ENCODE measurements at places on chromosomes 1 and 21. TPM values are rescaled to one million over a fixed set of nuclear protein-coding genes. Genes with fewer than 3 reads are reported as not detected.

DNA sequence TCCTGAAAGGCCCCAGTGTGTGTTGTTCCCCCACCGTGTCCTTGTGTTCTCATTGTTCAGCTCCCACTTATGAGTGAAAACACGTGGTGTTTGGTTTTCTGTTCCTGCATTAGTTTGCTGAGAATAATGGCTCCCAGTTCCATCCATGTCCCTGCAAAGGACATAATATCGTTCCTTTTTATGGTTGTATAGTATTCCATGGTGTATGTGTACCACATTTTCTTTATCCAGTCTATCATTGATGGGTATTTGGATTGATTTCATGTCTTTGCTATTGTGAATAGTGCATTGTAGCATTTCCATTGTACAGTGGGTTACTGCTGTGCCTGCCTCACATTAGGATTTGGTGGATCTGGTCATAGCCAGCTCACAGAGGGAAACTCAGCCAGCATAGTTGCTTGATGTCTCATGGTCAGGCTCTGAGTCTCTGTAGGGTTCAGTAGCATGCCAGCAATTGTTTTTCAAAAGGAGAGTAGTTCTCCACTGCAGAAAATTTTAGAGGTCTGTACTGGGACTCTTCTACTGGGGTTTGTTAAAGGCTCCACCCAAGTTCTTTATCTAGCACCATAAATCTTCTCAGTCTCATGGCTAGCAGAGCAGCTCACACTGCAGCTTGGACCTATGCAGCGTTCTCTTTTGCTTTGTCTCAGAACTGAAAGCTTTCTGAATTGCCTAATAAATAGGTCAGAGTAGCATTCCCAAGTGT, 41.0 kb downstream of the RUNX3 start:
- no peak for DNase-seq

- no peak for DNase-seq
These were observed 467.5 kb upstream of the CXADR start for GRCh38 chr21:17045214-17045853.

DNA sequence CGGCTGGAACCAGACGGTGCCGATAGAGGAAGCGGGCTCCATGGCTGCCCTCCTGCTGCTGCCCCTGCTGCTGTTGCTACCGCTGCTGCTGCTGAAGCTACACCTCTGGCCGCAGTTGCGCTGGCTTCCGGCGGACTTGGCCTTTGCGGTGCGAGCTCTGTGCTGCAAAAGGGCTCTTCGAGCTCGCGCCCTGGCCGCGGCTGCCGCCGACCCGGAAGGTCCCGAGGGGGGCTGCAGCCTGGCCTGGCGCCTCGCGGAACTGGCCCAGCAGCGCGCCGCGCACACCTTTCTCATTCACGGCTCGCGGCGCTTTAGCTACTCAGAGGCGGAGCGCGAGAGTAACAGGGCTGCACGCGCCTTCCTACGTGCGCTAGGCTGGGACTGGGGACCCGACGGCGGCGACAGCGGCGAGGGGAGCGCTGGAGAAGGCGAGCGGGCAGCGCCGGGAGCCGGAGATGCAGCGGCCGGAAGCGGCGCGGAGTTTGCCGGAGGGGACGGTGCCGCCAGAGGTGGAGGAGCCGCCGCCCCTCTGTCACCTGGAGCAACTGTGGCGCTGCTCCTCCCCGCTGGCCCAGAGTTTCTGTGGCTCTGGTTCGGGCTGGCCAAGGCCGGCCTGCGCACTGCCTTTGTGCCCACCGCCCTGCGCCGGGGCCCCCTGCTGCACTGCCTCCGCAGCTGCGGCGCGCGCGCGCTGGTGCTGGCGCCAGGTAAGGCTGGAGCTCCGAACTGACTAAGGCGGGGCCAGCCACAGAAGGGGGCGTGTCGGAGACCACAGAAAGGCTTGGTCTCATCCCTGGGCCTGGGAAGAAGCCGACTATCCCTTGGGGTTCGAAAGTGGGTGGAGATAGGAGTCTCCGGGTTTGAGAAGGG, 486 bp downstream of the SLC27A3 start:
- peak; percentile 57 for DNase-seq

DNA sequence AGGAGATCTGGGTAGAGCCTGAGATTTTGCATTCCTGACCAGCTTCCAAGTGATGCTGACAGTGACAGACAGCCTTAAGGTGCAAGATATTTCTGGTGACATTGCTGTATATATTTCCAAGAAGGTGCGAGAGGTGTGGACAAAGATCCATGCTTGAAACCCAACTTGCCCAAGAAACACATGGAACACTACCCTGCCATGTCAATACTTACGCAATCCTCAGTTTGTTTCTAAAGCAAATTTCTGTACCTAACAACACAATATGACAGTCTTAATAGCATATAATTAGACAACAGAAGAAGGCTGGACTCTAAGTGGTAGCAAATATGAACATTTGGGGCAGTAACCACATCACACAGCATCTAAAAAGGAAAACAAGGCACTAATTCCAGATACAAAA, 260.4 kb downstream of the DSCAM start:
- DNase-seq: no peak

DNA sequence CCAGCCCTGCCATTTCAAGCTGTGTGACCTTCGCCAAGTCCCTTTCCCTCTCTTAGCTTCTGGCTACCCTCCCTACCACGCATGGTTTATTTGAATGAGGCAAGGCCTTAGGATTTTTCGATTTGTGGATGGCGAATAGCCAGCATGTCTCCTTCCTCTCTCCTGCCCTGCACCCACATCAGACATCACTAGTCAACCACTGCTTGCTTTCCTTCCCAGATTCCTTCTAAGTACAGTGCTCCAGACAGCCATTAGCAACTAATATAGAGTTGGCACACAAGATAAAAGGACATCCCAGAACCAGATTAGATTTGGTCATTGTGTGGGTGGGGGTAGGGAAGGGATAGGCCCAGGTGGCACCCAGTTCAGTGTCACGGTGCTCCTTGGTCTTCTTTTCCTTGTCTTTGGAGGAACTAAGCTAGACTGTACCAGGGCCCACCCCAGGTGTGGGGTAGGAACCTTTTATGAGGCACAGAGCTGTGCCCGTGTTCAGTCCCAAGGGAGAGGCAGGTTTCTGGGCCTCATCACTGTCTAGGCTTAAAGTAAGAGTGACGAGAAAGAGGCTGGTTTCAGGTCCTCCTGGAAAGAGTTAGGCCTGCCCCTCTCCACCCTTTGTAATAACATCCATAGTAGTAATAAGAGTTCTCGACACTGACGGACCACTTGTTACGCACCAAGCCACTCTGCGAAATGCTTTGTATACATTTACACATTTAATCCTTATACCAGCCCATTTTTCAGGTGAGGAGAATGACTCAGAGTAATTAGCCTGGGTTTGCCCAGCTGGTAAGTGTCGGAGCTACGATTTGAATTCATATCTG, 8.6 kb downstream of the ALPL start:
- DNase-seq: no peak

- DNase-seq: no peak
These were observed 26.9 kb upstream of the BACE2 start for GRCh38 chr21:41141031-41141457.

- no peak for DNase-seq
These were observed 91.0 kb upstream of the TMEM51 start for GRCh38 chr1:15062479-15063099.

DNA sequence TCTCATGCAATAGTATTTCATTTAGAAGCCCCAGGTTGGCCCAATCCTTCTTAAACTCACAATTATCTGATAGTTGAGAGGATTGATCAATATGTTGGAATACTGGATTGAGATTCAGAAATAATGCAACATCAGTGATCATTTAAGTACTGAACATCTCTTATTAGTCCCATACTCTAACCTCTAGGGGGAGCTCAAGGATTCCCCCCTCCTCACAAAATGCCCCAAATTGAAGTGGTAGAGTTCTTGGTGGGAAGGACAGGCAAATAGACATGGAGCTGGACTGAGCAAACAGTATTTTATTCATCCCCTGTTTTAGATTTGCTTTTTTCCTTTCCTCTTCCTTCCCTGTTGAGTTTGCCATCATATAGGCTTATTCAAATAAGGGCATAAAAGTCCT, 62.8 kb downstream of the NGF start:
- DNase-seq: no peak

GRCh38 chr21:45631540-45631939, 12.0 kb upstream of the PCBP3 start:
- DNase-seq: no peak

- DNase-seq: no peak
These were observed 5.0 kb downstream of the SELP start for GRCh38 chr1:169624912-169625311.

GRCh38 chr1:14710331-14710730, 111.8 kb downstream of the KAZN start:
- DNase-seq: no peak

- DNase-seq: no peak
These were observed 31.0 kb downstream of the SLC45A1 start for GRCh38 chr1:8348777-8349472.

DNA sequence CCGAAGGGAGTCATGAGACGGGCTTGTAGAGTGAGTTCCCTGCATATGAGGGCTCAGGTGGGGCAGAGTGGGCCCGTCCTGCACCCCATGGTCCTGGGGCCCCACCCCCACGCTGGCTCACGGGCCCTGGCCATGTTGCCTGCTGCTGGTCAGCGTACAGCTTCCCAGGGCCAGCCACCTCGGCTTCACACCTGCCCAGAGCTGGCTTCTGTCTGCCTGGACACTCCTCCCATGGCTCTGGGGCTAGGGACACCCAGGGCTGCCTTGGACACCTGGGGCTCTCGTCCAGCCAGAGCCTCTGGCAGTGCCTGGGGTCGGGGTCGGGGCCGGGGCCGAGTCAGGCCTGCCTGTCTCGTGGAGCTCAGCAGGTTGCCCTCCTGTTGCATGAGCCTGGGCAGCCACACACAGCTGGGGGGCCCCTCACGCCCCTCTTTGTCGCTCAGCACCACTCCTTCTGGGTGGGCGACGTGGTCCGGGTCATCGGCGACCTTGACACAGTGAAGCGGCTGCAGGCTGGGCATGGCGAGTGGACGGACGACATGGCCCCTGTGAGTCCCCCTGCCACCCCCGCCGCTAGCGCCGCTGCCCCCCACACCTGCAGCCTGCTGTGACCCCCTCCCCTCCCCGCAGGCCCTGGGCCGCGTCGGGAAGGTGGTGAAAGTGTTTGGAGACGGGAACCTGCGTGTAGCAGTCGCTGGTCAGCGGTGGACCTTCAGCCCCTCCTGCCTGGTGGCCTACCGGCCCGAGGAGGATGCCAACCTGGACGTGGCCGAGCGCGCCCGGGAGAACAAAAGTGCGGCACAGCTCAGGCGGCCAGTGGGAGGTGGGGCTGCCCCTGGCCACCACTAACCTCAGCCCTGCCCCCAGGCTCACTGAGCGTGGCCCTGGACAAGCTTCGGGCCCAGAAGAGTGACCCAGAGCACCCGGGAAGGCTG, 5.5 kb upstream of the MMP23B start:
- no peak for DNase-seq

DNA sequence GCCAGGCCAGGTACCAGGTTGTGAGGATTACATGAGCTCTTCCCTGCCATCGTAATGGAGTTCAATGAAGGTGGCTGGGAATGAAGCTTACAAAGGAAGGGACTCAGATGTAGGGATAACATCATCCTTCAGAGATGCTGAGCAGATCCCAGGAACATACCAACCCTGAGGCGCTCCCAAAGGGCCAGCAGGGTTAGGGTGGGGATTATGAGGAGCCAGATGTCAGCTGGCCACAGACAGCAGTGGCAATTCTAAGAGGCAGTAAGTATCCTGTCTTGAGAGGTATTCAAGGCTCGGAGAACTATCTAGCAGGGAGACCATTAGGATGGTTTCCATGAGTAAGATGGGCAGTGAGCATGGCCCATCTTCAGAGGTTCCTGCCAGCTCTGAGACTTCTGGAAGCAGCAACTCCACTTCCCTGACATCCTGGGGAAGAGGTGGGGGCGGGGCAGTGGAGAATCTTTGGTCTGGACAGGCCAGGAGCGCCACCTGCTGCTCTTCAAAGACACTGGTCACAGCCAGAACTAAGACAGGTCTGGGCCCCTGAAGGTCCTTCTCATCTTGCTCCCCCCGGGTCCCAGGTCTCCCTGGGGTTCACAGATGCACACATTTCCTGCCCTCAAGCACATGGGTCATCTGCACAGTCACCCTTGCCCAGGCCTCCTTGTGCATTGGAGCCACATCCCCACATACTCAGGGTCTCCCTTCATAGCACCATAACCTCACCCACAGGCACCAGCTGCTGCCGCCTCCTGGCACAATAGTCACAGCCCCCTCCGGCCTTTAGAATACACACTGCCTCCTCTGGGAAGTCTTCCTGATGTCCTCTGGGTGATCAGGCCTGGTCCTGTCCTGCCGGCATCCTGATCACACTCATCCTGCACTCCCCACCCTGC, 2.7 kb upstream of the SDC3 start:
- peak; percentile 76 for DNase-seq

GRCh38 chr1:234598974-234599616, 10.9 kb downstream of the IRF2BP2 start:
- DNase-seq: no peak

DNA sequence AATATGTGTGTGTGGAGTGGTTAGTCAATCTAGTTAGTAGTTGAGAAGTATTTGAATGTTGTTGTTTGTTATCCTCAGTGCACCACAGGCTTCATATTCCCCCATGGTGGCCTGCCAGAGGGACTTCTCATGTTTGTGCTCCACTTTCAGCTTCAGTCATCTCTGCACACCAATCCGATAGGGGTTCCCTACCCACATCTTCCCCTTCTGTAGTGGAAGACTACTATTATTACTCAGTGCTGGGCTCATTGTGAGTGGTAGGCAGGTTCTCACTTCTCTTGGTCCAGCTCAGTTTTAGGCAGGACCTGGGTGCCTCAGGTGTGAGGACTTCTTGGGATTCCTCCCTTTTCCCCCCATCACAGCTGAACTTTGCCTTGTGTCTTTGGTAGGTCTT, 14.2 kb downstream of the MT1HL1 start:
- DNase-seq: no peak

The VTCN1 gene
- polyA plus RNA-seq: 14.1 TPM

The FABP3 gene
- 79.0 TPM for polyA plus RNA-seq

The RPE65 gene
- polyA plus RNA-seq: 0.11 TPM

The HSPB7 gene
- 5.7 TPM for polyA plus RNA-seq

The CRYBG2 gene
- polyA plus RNA-seq: 0.54 TPM

The ERO1B gene
- polyA plus RNA-seq: 13.9 TPM

The TAL1 gene
- 4.4 TPM for polyA plus RNA-seq
